ENCODE measurements at places on chromosomes 5 and 9.

DNA sequence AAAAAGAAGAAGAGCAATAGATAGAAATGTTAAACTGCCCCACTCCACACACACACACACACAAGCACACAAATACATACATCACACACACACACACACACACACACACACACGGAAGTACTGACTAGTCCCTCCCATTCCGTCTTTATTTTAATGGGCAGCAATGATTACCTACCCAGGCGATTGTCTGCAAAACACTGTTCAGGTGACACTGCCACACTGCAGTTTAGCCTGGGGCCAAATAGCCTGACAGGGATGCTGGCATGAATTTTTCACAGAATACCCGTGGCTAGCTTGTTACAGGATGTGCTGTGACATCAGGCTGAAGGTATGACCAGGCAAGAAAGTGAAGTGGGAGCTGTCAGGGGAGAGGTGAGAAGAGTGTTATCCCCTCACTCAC is 86.9 kb downstream of the FRMD3 start:
- no peak for DNase-seq

- no peak for DNase-seq
Observed at GRCh38 chr9:15714746-15715145, 161.9 kb downstream of the CCDC171 start.

DNA sequence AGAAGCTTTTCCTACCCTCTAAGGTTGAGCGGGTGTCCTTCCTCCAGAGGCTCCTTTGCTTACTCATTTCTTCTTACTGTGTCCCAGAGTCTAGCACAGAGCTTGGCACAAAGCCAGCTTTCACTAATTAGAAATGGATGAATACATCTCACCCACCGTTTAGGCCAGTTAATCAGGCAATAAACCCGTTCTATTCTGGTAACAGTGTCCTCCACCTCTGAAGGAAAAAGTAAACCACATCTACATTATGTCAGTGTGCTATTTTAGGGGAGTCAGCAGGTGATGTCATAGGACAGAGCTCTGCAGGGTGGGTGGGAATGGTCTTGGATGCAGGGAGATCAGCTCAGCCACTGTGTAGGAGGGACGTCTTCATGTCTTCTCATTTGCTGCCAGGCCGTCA is 109.2 kb downstream of the OSTF1 start:
- no peak for DNase-seq

GRCh38 chr5:39469777-39470415 is 45.1 kb upstream of the DAB2 start:
- DNase-seq: no peak

GRCh38 chr5:107809201-107810034 is 138.7 kb upstream of the EFNA5 start:
- DNase-seq: no peak

GRCh38 chr5:88244686-88245085 is 24.0 kb downstream of the TMEM161B start:
- no peak for DNase-seq

DNA sequence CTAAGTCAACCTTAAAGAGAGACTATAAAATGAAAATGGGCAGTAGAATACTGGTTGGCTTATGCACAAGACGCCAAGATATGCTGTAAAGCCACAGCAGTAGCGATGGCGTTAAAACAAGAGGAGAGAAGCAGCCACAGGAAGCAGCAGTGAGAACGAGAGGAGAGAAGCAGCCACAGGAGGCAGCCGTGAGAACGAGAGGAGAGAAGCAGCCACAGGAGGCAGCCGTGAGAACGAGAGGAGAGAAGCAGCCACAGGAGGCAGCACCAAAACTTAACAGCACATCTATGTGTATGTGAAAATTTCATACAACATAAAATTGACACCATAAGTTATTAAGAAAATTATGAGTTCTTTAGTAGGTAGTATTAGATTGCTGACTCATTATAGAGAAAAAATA is 2318.6 kb upstream of the ACO1 start:
- DNase-seq: no peak

GRCh38 chr9:110125207-110125751 is 82.7 kb downstream of the C9orf152 start:
- peak; percentile 78 for DNase-seq

DNA sequence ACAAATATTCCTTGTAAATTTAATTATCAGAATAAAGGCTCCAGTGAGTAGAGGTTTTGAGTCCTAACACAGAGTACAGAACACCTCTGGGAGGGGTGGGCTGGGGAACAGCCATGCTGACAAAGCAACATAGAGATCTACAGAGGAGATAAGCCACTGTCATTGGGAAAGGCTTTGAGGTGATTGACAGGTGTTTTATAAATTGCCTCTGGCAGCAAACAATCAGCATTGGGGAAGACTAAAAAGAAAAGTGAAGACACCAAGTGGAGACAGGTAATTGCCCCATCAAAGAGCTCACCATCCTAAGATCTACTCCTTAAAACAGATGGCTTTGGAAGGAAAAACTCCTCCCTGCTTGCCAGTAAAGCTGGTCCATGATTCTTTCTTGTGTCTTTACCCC is 189.7 kb upstream of the TLE4 start:
- no peak for DNase-seq

GRCh38 chr5:160029540-160030139 is 20.7 kb downstream of the TTC1 start:
- no peak for DNase-seq

GRCh38 chr5:136108180-136108611 is 24.4 kb upstream of the SMAD5 start:
- DNase-seq: no peak

- peak; percentile 16 for DNase-seq
Observed at GRCh38 chr5:115586525-115587146, 15.6 kb downstream of the TICAM2 start.

GRCh38 chr5:152337484-152337883 is 67.6 kb downstream of the NMUR2 start:
- no peak for DNase-seq

DNA sequence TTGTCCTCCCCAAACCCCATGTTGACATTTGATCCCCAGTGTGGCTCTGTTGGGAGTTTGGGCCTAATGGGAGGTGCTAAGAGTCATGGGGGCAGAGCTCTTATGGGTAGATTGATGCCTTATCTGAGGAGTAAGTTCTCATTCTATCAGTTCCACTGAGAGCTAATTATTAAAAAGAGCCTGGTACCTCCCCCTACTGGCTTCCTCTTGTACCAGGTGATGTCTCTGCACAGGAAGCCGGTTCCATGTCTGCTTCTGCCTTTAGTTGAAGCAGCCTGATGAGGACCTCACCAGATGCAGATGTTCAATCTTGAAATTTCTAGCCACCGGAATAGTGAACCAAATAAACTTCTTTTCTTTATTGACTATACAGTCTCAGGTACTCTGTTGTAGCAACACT is 10.8 kb downstream of the GABRB2 start:
- DNase-seq: no peak

- no peak for DNase-seq
Observed at GRCh38 chr9:127856729-127857116, 2.3 kb upstream of the ENG start.

GRCh38 chr9:14563902-14564624 is 129.2 kb downstream of the ZDHHC21 start:
- DNase-seq: no peak

- no peak for DNase-seq
Observed at GRCh38 chr9:81565144-81565543, 124.2 kb downstream of the TLE1 start.

DNA sequence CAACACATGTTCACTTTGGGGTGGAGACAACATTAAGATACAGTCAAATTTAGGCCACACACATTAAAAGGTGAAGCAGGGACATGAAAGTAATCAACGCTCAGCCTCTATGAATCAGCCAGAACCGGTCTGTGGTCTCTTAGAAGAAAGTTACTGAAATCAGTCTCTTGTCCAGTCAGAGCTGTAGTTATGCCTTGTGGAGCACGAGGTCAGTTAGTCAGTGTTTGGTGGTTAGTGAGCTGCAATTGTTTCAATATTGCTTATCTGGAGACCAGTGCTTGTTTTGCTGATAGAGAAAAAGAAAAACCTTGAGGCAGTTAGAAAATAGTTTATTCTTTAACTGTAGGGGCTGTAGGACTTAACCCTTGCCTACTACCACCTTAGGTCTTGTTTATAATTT is 157.8 kb upstream of the RASEF start:
- no peak for DNase-seq

DNA sequence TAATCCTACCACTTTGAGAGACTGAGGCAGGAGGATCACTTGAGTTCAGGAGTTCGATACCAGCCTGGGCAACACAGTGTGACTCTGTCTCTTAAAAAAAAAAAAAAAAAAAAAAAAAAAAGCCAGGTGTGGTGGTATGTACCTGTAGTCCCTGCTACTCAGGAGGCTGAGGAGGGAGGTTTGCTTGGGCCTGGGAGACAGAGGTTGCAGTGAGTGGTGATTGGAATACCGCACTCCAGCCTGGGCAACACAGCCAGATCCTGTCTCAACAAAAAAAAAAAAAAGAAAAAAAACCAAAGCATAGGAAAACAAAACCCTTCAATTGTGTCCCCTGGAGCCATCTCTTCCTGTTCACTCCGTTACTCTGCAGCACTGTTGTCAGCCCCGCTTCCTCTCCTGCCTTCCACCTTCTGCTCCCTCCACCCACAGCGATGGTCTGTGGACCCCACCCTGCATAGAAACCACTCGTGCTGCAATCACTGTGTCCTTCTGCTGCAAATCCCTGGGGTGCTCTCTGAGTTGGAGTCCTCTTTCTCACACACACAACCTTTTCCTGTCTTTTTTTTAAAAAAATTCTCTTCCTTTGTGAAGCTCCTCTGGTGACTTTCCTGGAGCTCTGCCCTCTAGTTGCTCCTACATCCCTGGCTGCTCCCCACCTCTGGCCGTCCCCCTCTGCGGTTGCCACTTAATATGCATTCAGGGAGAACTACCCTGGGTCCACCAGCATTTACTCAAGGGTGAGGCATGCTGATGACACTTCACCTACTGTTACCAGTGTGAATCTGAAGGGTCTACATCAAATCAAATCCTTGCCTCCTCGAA is 22.2 kb downstream of the CCT5 start:
- no peak for DNase-seq

DNA sequence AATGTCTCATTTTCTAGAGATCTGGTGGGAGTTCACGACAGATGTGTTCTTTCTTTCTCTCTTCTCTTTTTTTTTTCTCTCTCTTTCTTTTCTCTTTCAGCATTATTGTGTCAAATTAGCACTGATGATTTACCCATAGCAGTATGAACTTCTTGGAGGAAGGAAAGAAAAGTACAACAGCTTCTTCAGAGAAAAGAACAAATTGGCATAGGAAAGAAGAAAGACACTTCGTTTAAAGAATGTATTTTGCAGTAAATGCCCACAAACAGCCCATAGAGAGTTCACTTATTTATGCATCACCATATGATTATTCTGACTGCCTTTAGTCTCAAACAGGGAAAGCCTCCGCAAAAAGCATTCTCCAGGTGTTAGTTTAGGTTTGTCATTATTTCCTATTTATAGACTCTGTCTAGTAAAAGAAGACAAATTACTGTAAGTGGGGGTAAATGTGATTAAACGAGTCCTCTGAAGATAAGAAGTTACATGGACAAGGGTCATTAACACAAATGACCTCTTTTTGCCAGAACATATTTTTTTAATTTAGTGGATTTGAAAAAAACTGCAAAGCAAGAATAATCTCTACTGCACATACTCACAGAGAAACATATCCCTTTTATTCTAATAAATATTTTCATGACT is 68.0 kb downstream of the POU5F2 start:
- no peak for DNase-seq

GRCh38 chr5:95080030-95080429 is 204.9 kb downstream of the MCTP1 start:
- DNase-seq: no peak

DNA sequence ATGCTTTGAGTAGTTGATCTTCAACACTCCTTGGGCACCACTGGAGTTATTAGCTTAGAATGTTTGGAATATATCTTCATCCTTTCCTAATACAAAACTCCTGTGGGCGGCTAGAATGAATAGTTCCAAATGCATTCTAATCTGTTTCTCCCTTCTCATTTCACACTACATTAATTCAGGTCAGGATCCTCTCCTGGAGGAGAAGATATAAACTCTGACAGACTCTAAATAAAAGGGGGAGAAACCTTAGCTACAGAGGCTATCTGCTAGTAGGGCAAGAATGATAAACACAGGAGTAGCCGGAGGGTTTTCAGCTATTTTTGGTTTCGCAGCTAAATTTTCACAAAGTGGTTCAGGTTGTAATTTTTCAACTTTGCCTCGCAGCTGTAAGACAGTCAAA is 45.2 kb upstream of the FAM240B start:
- no peak for DNase-seq

- no peak for DNase-seq
Observed at GRCh38 chr5:137800700-137801411, 46.7 kb upstream of the HNRNPA0 start.

- peak; percentile 15 for DNase-seq
Observed at GRCh38 chr5:103573411-103573810, 10.8 kb upstream of the NUDT12 start.

DNA sequence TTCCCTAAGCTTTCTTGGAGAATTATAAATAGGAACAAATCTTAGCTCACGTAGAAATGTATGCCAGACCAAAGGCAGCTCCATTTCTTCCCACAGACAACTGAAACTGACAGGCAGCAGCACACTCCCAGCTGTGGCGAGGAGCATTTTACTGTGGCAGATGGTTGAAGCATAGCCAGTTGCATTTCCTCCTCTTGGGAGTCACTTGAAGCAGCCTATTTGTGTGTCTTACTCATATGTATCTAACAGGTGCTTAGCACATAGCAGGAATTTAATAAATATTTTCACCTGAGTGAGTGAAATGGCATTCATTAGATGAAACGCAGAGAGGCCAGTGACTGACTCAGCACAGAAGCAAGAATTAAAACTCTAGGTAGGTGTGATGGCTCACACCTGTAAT is 12.3 kb upstream of the MTMR12 start:
- no peak for DNase-seq

DNA sequence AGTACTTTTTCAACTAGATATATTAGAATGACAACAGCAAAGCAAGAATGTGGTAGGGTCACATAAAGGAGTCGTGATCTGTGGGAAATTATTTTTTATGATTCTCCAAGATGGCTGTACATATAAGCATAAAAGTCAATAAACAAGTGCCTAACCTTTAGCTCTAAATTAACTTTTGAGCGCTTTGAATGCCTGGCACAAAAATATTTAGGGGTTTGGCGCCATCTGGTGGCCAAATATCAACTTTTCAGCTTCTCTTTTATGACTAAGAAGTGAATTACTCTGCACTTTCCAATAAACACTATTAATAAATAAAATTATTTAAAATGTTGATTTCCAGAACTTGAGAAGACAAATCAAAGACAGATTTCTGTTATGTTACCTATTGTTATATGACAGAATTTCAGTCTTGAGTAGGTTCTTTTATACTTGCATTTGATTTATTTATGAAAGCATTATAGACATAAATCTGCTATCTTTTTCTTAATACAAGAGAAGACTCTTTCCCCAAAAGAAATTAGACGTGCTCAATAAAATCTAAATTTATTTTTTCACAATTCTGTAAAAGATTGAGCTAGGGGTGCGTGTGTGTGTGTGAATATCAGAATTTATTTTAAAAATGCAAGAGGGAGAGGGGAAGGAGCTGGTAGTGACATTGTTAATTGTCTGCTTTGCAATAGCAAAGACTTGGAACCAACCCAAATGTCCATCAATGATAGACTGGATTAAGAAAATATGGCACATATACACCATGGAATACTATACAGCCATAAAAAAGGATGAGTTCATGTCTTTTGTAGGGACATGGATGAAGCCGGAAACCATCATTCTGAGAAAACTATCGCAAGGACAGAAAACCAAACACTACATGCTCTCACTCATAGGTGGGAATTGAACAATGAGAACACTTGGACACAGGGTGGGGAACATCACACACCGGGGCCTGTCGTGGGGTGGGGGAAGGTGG is 36.7 kb upstream of the ARRDC3 start:
- peak; percentile 26 for DNase-seq

All from iPS-NIHi11 (cell line).